Lower lobe of right lung (tissue), 2 donors: ENCODE measurements at places on chromosomes 16 and 17. TPM values are rescaled to one million over a fixed set of nuclear protein-coding genes. Genes with fewer than 3 reads are reported as not detected.

TMEM235 gene
- not detected for total RNA-seq

SEC14L5 gene
- 0.41 TPM for total RNA-seq

SEZ6L2 gene
- total RNA-seq: 10.7 TPM

SLC5A2 gene
- 2.0 TPM for total RNA-seq

DNA sequence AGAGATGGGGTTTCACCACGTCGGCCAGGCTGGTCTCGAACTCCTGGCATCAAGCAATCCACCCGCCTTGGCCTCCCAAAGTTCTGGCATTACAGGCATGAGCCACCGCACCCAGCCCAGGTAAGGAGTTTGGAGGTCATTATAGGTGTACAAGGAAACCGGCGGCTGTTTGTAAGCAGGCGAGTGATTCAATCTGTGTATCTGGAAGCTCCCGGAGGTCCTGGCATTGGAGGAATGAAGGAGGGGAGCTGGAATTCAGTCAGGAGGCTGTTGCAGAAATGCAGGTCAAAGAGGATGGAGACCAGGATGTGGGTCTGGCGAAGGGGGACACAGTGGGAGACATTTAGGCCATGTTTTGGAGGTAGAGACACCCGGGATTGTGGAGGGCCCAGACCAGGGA is 18.8 kb downstream of the CDC42EP4 start:
- no peak for DNase-seq

DNA sequence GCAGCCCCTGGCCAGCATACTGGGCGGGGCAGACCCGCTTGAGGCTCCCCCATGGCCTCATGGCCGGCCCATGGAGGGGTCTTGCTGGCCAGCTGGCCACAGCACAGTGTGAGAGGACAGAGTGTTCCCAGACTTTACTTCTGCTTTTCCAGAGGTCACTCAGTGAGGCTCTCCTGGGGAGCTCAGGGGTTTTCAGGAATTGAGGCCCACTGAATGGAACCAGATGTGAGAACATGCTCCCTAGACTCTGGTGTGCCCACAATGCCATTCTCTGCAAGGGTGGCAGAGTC is 21.2 kb downstream of the ATP6V0D1 start:
- peak; percentile 55 for DNase-seq

- no peak for DNase-seq
Observed at GRCh38 chr17:69733171-69734012, 318.9 kb downstream of the MAP2K6 start.

- no peak for DNase-seq
Observed at GRCh38 chr17:41490000-41490990, 585 bp upstream of the KRT36 start.

- DNase-seq: no peak
Observed at GRCh38 chr16:67356396-67356795, 29.8 kb downstream of the LRRC36 start.

DNA sequence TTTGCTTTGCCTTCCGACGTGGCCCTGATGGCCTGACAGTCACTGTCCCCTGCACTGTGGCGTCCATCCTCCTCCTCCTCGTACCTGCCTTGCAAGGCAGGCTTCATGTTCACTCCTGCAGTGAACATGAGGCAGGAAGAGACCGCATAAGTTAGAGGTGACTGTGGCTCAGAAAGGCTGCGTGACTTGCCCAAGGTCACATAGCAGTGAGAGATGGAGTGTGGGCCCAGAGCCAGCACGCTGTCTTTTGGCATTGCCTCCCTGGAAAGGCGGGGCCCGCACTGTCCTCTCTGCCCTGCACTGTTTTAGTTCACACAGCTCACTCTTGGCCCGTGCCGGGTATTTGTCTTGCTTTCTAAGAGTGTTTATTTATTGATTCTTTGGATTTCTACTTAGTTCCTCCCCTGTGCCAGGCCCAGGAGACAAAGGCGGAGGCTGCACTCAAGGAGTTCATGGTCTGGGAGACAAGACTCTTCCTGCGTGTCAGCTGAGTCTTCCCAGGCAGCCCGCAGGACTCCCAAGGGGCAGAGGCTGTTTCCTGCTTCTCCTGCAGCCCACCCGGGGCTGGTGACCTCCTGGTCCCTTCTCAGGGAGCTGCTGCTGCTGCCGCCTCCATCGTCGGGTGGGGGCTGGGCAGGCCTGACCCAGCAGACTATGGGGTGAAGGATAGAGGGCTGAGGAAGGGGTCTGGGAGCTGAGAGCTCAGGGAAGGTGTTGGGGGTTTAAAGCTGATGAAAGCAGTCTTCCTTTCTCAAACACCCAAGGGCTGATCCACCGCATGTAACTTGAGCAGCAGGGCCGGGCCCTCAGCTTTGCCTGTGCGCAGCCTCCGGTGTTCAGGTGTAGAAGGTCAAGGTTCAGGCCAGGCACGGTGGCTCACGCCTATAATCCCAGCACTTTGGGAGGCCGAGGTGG is 12.7 kb downstream of the CYGB start:
- DNase-seq: peak; percentile 72

DNA sequence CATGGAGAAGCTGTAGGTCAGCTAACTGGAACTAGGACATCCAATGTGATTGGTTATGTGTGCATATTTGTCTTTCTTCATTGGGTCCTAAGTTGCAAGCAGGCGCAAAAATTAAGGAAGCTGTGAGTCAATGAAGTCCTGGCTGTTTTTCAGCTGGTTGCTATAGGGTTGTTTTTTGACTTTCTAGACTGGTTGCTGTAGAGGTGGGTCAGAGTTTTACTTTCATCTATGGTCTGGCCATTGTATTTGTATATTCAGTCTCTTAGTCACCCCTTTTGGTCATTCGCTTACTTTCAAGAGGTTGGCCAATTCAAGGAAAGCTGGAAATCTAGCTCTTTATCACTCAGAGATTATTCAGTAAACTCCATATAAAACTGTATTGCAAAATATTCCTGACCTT is 62.0 kb upstream of the AMZ2 start:
- DNase-seq: no peak

GRCh38 chr17:31261601-31262000 is 35.4 kb downstream of the OMG start:
- DNase-seq: no peak

DNA sequence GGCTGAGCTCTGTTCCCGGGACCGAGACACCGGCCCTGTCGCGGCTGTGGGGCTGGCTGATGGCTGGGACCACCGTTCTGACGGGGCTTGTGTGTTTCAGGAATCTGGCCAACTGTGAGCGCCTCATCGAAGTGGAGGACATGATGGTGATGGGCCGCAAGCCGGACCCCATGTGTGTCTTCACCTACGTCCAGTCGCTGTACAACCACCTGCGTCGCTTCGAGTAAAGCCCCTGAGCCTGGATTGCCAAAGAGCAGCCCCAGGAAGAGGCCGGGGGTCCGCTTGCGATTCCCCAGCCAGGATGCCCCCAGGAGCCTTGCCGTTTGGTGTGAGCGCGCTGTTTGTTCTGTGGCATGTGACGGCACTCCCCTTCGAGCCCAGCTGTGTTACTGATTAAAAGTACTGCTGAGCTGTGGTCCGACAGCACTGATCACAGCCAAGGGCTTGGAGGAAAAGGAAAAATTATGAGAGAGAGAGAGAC is 23.0 kb downstream of the SMTNL2 start:
- DNase-seq: no peak

- DNase-seq: peak; percentile 58
Observed at GRCh38 chr16:2595393-2596205, 57.8 kb downstream of the PDPK1 start.

DNA sequence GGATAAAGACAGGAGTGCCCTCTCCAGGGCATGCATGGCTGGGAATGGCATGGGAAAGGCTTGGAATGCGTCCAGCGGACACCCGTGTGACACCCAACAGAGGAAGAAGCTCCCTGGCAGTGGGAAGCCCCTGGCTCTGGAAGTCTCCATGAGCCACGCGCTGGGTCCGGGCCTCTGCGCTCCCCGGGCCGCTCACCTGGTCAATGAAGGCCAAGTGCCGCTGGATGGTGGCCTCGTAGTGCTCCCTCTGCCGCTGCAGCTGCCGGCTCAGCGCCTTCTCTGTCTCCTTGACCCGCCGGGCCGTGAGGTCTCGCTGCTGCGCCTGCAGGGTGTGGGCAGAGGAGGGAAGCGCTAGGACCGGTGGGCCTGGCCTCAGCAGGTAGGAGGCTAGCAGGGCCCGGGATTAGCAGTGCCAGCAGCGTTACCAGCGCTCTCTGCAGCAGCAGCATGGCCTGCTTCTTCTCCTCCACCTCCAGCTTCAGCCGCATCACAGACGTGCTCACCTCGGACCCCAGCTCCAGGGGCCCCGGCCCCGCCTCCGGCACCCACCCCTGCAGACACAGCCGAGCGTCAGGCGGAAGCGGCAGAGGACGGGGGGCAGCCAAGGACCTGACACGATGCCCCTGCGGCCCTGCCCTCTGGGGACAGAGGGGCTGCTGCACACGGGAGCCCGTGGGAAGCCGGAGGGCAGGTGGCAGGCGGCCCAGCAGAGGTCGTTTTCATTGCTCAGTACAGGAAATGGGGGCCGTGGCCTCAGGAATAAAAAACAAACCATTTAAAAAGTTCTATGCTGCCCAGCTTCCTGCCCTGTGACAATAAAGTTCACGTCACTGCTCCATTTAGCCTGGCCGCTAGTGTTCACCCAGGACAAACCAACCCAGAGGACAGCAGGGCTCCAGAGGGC is 26.0 kb downstream of the CEP131 start:
- no peak for DNase-seq

DNA sequence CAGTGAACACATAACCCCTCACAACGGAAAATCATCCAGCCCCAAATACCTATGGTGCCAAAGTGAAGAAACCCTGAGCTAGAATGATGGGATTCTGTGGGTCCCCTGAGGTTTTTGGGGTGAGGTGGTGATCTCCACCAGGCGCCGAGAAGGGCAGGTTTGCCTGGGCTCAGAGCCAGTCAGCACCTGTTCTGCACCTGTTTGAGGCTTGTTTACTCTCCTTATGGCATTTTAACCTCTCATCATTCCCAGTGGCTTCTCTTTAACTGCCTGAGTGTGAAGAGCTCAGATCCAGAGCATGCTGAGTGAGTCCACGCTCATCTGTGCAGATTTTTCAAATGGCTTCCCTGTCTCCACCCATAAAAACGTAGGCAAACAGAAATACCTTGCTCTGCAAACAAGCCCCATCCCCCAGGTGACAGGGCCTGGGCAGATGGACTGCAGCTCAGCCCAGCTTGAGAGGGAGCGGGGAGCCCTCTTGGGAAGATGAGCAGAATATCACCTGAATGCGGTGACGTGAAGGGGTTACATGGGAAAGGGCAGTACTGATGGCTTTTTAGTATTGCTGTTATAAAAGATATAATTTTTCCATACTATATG is 40.1 kb upstream of the CLEC19A start:
- no peak for DNase-seq

- DNase-seq: no peak
Observed at GRCh38 chr17:1166276-1166675, 13.5 kb downstream of the ABR start.

- DNase-seq: no peak
Observed at GRCh38 chr16:88593061-88593460, 22.9 kb downstream of the ZC3H18 start.

DNA sequence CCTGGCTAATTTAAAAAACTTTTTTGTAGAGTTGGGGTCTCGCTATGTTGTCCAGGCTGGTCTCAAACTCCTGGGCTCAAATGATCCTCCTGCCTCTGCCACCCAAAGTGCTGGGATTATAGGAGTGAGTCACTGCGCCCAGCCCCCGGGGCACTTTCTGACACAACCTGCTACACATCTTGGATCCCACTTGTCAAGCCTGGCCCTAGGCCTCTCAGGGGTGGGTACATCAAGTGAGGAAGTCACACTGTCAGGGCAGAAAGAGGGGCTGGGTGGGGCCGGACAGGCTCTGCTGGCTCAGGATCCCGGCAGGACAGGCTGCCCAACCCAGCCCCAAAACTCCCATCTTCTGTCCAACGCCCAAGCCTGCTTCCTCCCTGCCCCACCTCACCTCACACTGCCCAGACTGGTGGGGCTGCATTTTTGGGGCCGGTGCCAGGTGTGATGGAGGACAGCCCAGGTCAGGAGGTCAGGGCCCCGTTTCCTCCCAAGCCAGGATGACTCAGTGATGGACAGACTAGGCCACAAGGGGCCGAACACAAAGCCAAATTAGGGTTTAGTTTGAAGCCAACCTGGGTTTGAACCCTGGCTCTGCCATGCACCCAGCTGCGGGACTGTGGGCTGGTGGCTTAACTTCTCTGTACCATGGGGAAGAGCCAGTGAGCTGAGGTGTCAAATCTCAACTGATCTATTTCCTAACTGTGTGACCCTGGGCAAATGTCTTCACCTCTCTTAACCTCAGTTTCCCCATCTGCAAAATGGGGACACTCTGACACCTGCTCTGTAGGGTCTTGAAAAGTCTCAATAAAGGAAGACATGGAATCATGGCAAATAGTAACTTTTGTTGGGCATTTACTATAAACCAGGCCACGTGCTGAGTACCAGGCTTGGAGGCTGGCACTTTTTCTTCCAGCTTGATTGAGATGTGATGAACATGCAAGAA is 8.9 kb upstream of the PPL start:
- DNase-seq: peak; percentile 67

- no peak for DNase-seq
Observed at GRCh38 chr16:55567382-55567781, 898 bp downstream of the CAPNS2 start.

DNA sequence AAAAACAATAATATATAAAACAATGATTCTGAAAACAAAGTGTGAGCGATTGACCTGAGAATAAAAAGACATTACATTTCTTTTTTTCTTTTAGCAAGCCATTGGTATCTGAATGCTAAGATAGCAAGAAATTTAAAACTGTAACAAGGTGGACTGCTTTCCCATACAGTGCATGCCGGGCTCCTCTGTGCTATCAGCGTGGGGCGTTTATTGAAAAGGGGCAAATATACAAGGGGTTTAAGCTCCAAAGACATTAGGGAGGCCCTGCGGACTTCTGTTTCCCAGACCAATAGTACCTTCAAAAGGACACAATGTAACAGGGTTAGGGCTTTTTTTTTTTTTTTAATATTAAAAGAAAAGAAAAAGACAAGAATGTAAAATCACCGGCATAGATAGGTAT is 261.3 kb downstream of the ZFHX3 start:
- no peak for DNase-seq

GRCh38 chr17:2335726-2336214 is 487 bp downstream of the TSR1 start:
- no peak for DNase-seq

- no peak for DNase-seq
Observed at GRCh38 chr16:59773330-59773729, 1039.2 kb upstream of the GOT2 start.

DNA sequence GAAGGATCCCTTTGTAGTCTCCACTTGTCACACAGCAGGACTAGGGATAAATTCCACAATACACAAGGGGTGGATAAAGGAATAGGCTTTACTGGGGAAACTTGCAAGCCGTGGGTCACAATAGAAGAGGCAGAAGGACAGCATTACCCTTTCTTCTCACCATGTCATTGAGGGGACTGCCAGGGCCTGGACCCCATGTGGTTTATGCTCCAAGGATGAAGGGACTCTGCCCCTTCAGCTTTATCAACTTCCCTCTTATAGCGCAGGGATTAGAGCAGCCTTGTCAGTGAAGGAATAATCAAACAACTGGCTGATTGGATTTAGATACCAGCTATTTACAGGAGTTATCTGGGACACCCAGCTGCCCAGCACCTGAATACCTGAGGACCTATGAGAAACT is 89.8 kb downstream of the HS3ST2 start:
- no peak for DNase-seq
